ENCODE measurements at places on chromosomes 4 and X.

DNA sequence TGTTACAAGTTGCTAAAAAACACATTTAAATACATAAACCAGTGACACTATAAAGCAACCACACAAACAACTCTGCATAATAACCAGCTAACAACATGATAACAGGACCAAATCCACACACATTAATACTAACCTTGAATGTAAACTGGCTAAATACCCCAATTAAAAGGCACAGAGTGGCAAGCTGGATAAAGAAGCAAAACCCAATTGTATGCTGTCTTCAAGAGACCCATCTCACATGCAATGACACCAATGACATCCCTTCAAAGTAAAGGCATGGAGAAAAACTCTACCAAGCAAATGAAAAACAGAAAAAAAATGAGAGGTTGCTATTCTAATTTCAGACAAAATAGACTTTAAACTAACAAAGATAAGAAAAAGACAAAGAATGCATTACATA, 34.4 kb upstream of the USP46 start:
- no peak for DNase-seq

DNA sequence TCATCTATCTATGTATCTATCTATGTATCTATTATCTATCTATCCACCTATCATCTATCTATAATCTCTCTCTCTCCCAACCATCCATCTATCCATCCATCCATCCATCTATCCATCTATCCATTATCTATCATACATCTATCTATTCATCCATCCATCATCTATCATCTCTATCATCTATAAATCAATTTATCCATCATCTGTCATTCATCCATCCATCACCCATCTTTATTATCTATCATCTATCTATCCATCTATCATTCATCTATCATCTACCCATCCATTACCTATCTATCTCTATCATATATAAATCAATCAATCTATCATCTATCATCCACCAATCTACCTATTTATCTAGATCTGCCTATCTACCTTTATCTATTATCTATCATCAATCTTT, 69.4 kb upstream of the PPP2R3B start:
- no peak for DNase-seq

DNA sequence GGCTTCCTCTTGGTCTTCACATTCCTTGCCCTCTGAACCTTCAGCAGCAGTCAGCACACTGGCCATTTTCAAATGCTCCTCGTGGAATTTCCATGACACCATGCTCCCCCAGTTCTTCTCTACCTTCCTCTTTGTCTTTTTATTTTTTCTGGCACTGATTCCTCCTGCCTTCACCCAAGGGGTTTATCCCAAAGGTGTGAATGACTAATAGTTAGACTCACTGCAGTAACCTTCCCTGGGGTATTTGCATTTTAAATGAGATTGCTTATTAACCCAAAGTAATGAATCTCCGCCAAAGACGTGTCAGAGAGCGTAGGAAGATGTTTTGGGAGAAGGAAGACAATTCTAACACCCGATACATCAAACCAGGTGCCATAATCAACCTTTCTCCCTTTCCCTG, 36.2 kb downstream of the CD40LG start:
- no peak for DNase-seq

DNA sequence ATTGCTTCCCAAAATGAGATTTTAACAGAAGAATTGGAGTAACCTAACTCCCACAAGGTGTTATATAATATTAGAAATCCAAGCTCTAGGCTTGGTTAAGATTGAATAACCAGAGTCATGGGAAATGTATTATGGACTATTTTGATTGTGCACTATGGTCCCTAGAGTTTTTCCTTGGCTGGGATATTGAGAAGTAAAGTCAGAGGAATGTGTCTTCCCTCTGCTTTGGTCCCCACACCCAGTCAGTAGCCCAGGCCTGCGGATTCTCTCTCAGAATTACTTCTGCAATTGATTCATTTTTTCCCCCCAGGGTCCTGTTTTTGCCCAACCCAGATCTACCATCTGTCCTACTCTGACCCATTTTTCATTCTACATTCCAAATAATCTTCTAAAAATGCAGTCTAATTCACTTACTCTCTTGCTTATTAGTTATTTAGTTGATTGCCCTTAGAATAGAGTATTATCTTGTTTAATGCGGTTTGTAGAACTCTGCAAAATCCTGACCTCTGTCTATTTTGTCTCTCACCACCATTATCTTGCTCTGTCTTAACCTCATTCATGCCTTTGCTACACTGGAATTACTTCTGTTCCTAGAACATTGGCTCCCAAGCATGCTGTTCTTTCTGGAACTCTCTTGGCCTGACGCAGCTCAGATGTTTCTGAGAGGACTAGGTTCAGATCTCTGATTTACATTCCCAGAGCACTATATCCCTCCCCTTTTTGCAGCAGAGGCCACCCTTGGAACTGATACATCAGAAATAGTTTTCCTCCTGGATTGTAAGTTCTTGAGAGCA, 23.6 kb downstream of the GUCY1A1 start:
- DNase-seq, result no peak

GRCh38 chr4:161187569-161187968, 976.2 kb downstream of the FSTL5 start:
- DNase-seq, result no peak

DNA sequence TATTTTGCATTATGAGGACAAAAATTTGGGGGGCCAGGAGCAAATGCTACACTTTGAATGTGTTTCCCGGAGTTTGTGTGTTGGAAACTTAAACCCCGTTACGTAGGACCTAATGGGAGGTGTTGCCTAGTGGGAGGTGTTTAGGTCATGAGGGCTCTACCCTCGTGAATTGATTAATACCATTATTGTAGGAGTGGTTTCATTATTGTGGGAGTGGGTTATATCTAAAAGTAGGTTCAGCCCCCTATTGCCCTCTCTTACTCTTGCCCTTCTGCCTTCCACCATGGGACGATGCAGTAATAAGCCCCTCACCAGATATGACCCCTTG, 15.5 kb downstream of the UBA6 start:
- no peak for DNase-seq

- DNase-seq, result no peak
Observed at GRCh38 chr4:7515390-7515902, 80.7 kb upstream of the PSAPL1 start.

DNA sequence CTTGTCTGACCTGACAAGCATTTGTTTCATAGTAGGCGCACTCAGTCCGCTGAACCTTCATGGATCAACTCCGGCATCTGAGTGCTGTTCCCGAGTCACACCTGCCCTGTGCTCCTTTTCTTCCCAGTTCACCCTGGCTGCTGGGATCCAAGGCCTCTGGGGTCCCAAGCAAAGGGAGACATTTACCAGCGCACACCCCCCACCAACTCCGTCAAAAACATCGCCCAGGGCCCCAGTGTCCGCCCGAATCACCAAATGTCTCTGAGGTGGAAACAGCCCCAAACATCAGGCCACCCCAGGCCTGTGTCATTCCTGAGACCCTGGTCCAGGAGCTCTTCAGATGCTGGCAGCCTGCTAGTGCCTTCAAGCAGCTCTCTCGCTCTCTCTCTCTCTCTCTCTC, 5.1 kb downstream of the BLOC1S4 start:
- no peak for DNase-seq

- DNase-seq, result no peak
Observed at GRCh38 chr4:76841026-76841425, 56.9 kb downstream of the SOWAHB start.

- DNase-seq, result peak; percentile 19
Observed at GRCh38 chr4:163544407-163545038, 50.0 kb downstream of the TMA16 start.

DNA sequence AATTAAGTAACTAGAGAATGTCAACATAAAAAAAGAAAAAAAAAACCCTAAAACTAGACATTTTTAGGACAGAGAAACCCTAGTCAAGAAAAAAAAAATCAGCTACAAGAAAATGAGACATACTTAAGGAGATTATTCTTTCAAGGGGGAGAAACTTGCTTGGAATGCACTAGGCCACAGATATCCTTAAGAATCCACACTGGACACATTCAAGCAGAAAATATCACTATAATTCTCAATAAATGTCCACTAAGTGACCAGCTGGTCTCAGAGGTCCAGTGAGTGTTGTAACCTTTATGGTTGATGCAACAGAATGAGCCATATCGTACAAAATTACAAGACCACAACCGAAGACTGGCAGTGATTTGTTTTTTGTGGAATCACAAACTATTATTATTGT, 15.6 kb upstream of the IBSP start:
- no peak for DNase-seq

- DNase-seq, result no peak
Observed at GRCh38 chr4:139319571-139319970, 17.3 kb upstream of the NDUFC1 start.

Data from stimulated activated CD4-positive, alpha-beta T cell treated with anti-CD3 and anti-CD28 coated beads, Interleukin-15, amount 100 ng/mL, for 48 hours (primary cell).